ENCODE measurements at places on chromosomes 11 and 22.

GRCh38 chr22:41403532-41404318 lies 22.0 kb downstream of the TEF start:
- peak; percentile 91 for DNase-seq

GRCh38 chr11:115657586-115657985 lies 153.4 kb upstream of the CADM1 start:
- DNase-seq, result no peak

GRCh38 chr11:48169717-48170116 lies 46.9 kb upstream of the OR4B1 start:
- DNase-seq, result no peak

DNA sequence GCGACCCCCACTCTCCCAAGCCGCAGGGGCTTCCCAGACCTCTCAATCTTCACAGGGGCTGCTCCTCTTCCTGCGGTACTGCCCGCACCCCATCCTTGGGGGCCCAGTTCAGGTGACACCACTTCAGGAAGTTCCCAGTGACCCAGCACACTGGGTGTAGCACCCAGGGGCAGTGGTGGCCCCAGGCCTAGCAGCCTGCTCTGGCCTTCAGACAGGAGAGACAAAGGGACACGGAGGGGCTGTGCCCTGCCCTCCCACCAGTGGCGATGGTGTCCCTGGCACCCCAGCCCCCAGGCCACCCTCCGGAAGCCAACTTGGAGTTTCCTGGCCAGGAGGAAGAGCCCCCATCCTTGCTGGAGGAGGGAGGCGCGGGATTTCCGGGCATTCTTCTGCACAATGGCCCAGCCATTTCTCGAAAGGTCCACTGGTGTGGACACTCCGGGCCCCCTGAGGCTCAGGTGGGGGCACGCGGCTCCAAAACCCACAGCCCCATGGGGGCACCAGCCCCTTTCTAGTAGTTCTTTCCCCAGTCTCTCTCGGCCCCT lies 978 bp upstream of the CLDN5 start:
- DNase-seq, result no peak

DNA sequence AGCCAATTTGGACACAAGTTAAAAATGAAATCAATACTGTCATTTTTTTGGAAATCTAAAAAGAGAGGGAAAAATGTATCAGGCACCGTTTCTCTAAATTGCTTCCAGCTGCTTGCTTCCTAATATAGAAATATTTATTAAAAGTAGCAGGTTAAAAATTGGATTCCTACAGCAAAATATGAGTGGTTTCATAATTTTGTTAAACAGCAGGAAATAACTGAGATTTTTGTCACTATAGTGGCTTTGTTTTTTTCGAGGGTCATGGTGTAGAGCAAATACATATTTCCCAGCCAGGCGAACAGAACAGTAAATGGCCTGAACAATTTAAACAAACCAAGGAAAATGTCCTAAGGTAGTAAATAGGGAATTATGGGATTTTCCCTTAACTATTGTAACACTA lies 159.7 kb downstream of the DDX10 start:
- DNase-seq, result no peak

DNA sequence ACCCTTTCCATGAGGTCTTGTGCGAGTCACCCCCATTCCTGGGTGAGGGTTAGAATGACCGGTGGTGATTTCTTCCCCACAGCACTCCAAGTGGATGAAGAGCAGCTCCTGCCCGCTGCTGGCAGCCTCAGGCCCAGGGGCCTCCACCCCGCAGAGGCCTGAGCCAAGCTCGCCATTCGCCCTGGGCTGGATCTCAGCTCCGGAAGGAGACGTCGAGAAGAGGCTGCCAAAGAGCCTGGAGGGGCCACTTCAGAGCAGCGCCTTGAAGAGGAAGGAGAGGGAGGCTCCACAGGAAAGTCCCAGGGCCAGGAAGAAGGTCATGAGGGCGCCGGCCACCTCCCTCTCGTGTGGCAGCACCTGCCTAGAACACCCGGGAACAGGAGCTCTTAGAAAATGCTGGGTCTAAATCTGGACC lies 8.4 kb downstream of the SLC29A2 start:
- DNase-seq, result no peak

GRCh38 chr22:17349172-17349571 lies 20.1 kb upstream of the CECR2 start:
- DNase-seq, result no peak

- no peak for DNase-seq
Observed at GRCh38 chr11:75812542-75813040, 2.4 kb upstream of the UVRAG start.

- peak; percentile 77 for DNase-seq
Observed at GRCh38 chr11:67351275-67352005, 1.9 kb downstream of the POLD4 start.

DNA sequence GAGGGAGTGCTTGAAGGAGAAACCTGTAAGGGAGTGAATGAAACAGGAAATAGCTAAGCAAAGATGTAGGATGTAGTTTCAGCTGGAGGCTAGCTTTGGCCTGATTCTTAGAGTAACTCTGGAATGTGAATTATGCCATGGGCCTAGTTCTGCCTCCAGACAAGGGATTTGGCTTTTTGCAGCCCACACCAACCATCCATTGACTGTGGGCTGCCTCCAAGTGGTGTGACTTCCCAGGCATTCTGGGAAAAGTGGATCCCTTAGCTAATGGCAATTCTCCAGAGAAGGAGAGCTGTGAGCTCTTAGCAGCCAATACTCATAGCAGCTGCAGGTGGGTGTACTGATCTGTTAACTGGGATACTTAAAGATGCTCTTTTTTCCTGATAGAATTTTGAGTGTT lies 2.0 kb upstream of the OR9I1 start:
- no peak for DNase-seq

- DNase-seq, result no peak
Observed at GRCh38 chr22:49768077-49768910, 59.4 kb downstream of the BRD1 start.

DNA sequence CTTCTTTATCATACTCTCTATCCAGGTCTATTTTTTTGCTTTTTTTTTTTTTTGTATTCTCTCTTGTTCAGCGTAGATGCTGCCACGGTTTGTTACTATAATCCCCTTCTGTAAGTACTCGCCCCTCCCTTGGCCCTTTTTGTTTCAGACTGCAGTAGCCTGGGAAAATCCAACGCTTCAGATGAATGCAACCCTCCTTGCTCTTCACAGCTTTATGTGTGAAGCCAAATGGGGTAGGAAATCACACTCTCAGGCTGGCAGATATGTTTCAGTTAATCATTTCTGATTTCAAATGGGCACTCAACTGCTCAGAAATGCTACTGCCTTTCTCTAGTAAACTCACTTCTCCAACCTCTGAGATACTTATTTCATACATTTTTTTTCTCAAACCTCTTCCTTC lies 149.1 kb downstream of the LARGE1 start:
- no peak for DNase-seq

- no peak for DNase-seq
Observed at GRCh38 chr11:25900814-25901213, 431.1 kb upstream of the ANO3 start.

- DNase-seq, result no peak
Observed at GRCh38 chr11:65151331-65151899, 17.1 kb upstream of the SYVN1 start.

DNA sequence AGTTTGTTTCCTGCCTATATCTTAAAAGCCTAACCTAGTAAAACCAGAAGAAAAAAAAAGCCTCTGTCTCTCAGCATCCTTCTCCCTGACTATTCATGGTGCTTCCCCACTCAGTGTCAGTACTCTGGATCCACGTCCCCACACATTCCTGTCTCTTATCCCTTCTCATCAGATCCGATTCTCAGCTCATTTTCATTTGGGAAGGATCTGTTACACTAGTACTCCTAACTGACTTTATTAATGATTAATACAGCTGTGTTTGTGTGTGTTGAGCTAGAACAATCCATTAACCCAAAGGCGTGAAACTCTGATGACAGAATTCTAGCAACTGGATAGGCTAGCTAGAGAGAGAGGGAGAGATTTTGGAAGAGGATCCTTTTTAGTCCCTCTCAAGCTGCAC lies 1.5 kb downstream of the PRRG4 start:
- DNase-seq, result no peak

- DNase-seq, result peak; percentile 28
Observed at GRCh38 chr11:44694443-44694842, 32.3 kb upstream of the TSPAN18 start.

DNA sequence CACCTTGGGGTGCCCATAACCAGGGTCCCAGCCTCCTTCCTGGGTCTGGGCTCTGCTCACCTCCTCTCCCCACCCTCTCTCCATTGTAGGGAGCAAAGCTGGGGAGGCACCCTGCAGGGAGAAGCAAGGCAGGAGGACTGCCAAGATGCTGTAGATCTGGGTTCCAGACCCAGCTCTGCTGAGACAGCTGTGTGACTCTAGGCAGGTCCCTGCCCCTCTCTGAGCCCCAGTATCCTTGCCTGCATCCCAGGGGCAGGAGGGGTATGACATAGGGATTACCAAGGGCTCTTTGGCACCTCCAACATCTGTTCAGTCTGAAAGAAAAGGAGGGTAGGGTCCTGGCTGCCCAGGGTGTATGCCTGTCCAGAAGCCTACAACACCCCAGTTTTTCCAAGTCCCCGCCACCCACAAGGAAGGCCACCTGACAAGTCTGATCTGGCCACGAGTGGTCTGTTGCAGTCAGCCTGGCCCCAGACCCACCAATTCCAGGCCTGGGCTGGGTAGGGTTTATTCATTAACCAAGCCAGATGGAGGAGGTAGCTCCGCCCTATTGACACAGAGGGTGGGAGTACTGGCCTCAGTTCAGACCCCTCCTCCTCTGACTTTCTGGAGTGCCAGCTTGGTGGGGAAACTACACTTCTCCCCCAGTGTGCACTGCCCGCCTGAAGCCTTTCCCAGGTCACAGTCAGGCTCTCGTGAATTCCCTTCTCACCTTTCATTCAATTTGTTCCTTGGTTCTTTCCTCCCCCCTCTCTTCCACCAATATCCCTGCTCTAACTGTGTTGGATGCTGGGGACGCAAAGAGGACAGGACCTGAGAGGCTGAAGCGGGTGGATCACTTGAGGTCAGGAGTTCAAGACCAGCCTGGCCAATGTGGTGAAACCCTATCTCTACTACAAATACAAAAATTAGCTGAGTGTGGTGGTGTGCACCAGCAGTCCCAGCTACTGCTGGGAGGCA lies 15.0 kb downstream of the STARD10 start:
- no peak for DNase-seq

DNA sequence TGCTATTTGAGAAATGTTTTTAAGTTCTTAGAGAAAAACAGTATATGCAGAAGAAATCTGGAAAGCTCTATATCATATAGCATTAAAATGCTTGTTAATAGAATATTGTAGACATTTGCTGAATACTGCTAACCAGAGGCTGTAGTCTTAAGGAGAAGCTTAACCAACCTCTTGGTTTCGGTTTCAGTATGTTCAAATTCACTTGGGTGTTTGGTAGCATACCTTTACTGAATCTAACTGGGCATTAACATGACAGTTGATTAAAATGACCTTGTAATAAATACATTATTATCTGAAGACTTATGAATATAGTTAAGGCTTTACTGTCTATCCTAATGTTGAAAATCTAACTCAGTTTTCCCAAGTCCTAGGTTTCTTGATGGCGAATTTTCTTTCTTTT lies 5.4 kb downstream of the PCF11 start:
- DNase-seq, result peak; percentile 52

DNA sequence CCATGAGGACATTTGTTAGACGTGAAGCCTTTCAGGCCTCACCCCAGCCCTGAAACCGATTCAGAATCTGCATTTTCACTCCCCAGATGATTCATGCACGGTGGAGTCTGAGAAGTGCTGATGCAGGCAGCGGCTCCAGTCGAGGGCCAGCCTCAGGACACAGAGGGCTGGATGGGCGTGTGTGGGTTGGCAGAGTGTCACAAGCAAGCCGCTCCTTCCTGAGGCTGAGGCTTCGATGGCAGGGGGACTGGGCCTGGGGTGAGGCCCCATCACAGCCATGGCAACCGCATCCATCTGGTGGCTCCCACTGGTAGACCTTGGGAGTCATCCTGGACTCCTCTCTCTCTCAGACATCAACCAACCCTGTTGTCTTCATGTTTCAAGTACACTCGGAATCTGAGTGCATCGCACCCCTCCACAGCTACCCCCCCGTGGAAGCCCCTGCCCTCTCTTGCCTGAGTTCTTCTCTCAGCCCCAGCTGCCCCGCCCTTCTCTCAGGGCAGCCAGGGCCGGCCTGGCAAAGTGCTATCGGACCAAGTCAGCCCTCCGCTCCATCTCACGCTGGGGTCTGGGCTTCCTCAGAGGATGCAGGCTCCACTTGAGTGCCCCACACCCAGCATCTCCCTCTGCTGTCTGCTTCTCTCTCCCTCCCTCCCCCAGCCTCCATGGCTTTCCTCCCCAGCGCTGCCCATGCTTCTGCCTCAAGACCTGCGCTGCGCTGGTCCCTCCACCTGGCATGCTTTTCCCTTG lies 10.6 kb downstream of the KCNC1 start:
- DNase-seq, result no peak

DNA sequence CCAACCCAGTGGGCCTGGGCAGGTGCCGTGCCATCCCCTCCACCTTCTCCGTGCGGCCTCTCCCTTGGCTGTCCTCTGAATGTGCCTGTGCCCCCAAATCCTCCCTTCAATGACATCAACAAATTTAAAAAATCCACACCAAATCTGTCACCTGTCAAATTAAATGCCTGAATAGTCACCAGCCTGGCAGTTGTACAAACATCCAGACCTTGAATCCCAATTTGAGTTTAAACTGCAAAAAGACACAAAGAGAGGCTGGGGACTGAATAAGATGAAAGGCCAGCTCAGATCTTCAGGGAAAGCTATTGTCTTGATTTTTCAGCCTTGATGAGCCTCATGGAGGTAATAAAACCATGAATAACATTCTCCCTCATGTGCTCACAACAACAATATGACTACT lies 194.7 kb downstream of the KIRREL3 start:
- DNase-seq, result no peak

- peak; percentile 53 for DNase-seq
Observed at GRCh38 chr11:77472991-77473800, 698 bp downstream of the PAK1 start.

- no peak for DNase-seq
Observed at GRCh38 chr11:47932544-47932943, 47.8 kb upstream of the PTPRJ start.

GRCh38 chr11:35427071-35427470 lies 7.7 kb upstream of the SLC1A2 start:
- DNase-seq, result no peak

Measured in CD4-positive, alpha-beta T cell treated with Interleukin-10 for 1 hour (primary cell).